ENCODE measurements at places on chromosomes 2 and 18.

- no peak for DNase-seq
Measured at GRCh38 chr2:12607971-12608370, 108.8 kb upstream of the TRIB2 start.

DNA sequence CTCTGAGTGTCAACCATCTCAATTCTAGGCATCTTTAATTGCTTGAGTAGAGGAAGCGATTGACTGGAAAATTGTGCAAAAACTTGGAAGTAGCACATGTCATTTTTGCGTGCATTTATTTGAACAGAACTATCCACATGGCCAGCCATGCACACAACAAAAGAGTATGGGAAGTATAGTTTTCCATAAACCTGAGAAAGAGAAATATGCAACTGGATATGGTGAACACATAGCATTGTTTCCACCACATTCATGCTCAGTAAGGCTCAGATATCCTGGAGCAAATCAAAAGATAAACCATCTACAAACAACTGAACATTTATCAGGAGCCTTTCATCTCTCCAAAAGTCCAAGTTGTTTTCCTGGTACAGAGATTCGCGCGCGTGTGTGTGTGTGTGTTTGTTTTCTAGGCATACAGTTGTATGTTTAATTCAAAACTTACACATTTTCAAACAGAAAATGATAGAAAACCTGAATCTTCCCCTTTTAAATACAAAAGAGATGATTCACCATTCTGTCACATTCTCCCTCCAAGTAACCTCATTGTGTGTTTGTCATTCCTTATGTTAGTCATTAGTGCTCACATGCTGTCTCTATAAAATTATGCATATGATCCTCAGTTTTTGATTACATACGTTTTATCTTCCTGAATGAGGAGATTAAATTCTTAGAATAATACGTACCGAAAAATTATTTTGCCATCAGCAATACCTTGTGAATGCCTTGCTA is 780.4 kb upstream of the NRXN1 start:
- no peak for DNase-seq

- DNase-seq = no peak
Measured at GRCh38 chr2:33521791-33522281, 45.4 kb downstream of the RASGRP3 start.

DNA sequence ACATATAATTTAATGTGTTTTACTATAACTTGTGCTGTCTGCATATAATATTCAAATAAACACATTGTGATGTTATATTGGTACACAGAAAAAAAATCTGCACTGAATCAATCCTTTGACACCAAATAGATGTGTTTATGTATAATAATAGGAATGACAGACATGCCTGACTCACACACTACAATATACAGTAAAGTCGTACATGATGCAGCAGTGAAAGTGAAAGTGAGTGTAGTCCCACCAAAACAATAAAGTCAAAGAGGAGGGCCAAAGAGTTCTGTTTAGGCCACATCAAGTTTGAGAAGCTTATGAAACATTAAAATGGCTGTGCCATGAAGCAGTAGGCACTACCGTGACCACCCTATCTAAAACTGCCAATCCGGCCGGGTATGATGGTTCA is 8.2 kb upstream of the RBM44 start:
- no peak for DNase-seq

GRCh38 chr2:12152888-12153287 is 406.5 kb downstream of the LPIN1 start:
- DNase-seq = no peak

- DNase-seq = no peak
Measured at GRCh38 chr2:109681633-109682380, 67.6 kb downstream of the SOWAHC start.

DNA sequence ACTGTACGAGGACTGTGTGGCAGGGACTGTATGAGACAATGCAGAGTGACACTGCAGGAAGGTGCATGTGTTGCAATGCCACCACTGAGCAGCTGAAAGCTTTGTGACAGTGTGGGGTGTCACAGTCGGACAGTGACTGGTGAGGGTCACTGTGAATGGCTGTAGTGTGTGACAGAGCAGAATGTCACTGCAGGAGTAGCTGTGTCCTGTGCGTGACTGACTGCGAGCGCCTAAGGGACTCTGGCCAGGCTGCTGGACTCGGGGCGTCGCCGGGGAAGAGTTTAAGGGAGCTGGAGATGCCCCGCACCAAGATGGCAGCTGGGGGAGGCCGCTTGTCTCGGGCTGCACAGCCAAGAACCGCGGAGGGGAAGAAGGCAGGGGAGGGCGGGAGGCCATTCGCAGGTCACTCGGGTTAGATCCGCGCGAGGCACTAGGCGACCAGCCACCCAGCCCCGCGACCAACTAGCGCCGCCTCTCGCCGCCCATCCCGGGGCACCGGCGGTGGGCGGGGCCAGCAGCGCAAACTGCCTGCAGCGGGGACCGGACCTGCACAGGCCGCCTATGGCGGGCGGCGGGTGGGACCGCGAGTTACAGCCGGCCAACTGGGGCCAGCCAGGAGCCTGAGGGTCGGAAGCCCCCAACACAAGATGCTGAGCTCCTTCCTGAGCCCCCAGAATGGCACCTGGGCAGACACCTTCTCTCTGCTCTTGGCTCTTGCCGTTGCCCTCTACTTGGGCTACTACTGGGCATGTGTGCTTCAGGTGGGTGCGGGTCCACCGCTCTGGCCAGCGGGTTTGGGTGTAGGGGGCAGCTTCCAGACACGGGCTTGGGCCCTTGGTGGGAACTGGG is at the start of gene ABHD1:
TSS of gene ABHD1 (plus strand) at position 514 of the 849 bp plus-strand sequence. CDS start at position 648, 134 bp downstream.
- DNase-seq = peak; percentile 70

DNA sequence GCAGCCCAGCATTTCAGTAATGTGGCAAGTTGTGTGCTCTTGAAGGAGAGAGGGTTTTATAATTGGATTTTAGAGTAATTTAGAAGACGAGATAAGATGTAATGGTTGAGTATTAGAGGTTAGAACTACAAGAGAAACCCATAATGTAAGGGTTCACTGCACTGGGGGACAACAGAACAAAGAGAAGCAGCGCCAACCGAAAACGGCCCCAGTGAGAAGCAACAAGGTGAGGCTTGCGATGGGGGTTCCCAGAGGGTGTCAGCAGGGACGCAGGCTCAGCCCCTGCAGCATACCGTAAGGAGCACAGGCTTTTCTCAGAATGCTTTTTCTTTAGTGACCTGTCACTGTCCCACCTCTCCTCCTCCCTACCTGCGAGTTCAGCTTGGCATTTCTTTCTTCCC is 183.9 kb upstream of the ETAA1 start:
- DNase-seq = no peak

DNA sequence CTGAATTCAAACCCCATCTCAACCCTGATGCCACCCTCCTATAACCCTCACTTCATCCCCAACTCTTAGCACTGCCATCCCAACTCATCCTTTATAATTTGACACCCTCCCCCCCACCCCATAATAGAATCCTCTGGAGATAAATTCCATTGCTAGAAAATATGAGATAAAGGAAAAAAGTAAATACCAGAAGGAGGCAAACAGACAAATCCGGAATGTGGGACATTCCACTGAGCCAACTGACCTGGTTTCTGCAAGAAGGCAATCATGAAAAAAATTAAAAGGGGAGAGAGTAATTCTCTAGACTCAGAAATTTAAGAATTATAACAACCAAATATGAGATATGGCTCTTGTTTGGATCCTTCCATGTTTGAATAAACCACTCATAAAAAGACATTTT is 132.4 kb downstream of the CYP26B1 start:
- DNase-seq = no peak

- no peak for DNase-seq
Measured at GRCh38 chr2:225354281-225354774, 45.2 kb upstream of the NYAP2 start.

GRCh38 chr18:26630596-26630995 is 82.2 kb upstream of the KCTD1 start:
- DNase-seq = no peak

GRCh38 chr2:185738679-185739472 is at the start of gene FSIP2:
Gene FSIP2 (plus strand): TSS chr2:185738804. CDS start chr2:185738895, 91 bp downstream.
- DNase-seq = no peak

DNA sequence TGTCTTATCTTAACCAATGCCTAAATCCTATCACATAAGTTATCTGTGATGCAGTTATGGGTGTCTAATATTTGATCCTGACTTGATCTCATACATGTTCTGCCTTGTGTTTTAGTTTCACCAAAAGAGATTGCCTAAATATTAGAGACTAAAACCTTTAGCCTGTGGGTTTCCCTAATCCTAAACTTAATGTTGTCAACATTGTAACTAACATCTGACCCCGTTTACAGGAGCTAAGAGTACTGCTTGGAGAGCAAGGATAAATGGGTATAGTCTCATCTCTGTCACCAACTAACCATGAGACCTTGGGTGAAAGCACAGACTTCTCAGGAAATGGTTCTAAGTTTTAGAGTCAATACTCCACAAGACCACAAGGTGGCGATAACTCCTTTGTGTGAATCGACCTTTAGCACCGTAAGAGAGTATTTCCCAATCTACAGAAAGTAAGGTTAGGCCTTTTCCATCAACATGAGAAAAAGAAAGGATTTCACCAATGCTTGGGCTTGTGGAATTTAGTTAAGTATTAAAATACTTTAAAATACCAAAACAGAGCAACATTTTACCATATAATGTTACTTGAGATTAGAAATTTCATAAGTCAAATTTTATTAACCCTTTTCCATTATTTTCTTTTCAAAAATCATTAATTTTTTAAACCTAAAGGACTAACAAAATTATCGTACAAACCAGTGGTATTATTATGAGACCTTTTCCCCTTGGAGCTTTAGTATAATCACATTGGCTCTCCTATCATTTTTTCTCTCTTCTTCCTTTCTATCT is 60.5 kb downstream of the G6PC2 start:
- no peak for DNase-seq

- DNase-seq = no peak
Measured at GRCh38 chr2:218072478-218073024, 3.5 kb downstream of the RUFY4 start.

GRCh38 chr2:189022053-189022481 is 47.9 kb downstream of the COL3A1 start:
- DNase-seq = no peak

GRCh38 chr2:1282552-1282951 is 130.7 kb upstream of the TPO start:
- no peak for DNase-seq

GRCh38 chr18:41150316-41150715 is 804.7 kb upstream of the PIK3C3 start:
- DNase-seq = no peak

GRCh38 chr18:58057291-58057965 is 13.4 kb downstream of the NEDD4L start:
- no peak for DNase-seq

DNA sequence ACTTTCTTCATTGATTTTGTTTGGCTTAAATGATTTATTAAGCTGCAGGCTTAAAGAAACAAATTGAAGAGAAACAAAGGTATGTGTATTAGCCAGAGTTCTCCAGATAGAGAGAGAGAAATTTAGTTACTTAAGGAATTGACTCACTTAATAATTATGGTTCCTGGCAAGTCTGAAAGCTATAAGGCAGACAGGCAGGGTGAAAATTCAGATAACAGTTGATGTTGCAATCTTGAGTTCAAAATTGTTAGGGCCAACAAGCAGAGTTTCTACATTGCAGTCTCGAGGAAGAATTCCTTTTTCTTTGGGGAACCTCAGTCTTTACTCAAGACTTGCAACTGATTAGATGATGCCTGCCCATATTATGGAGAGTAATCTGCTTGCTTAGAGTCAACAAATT is 593.5 kb downstream of the ADCYAP1 start:
- no peak for DNase-seq

GRCh38 chr2:85503851-85504777 is 34.9 kb upstream of the MAT2A start:
- DNase-seq = no peak

- no peak for DNase-seq
Measured at GRCh38 chr2:146129231-146129630, 1609.3 kb upstream of the ZEB2 start.

- no peak for DNase-seq
Measured at GRCh38 chr2:66730441-66730840, 295.5 kb downstream of the MEIS1 start.

DNA sequence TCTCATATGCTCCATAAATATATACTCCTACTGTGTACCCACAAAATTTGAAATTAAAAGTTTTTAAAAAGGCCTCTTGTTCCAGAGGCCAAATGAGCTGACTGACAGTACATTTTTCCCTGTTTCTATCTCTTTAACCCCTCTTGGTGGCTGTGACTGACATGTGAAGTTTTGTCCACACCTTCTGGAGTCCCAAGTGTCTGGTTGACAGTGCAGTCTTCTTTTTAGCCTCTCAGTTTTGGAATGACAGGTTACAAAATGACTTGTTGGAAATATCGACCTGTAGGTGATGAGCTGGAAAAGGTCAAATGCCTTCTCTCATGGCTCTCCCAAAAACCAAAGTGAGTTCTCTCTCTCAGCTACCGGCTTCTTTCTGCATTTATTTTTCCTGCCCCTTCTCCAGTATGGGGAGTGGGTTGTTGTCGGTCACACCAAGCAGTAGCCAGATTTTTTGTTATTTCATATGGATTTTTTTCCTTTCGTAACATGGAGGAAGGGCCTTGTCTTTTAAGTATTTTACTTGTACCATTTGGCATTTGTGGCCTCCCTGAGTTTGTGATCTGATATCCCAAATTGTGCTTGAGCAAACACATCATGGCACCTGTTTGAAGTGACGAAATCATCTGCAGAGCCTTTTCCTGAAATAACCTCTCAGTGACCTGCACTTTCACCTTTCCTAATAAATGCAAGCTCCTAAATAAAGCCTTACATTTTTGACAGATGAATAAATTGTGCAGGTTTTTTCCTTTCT is 143.9 kb downstream of the ESCO1 start:
- DNase-seq = no peak

GRCh38 chr18:78730546-78730945 is 249.1 kb upstream of the SALL3 start:
- no peak for DNase-seq

- DNase-seq = no peak
Measured at GRCh38 chr2:238106698-238107524, 6.8 kb downstream of the ESPNL start.

- no peak for DNase-seq
Measured at GRCh38 chr2:137729305-137729704, 235.0 kb upstream of the HNMT start.

- DNase-seq = no peak
Measured at GRCh38 chr2:58268685-58269084, 27.6 kb upstream of the FANCL start.

DNA sequence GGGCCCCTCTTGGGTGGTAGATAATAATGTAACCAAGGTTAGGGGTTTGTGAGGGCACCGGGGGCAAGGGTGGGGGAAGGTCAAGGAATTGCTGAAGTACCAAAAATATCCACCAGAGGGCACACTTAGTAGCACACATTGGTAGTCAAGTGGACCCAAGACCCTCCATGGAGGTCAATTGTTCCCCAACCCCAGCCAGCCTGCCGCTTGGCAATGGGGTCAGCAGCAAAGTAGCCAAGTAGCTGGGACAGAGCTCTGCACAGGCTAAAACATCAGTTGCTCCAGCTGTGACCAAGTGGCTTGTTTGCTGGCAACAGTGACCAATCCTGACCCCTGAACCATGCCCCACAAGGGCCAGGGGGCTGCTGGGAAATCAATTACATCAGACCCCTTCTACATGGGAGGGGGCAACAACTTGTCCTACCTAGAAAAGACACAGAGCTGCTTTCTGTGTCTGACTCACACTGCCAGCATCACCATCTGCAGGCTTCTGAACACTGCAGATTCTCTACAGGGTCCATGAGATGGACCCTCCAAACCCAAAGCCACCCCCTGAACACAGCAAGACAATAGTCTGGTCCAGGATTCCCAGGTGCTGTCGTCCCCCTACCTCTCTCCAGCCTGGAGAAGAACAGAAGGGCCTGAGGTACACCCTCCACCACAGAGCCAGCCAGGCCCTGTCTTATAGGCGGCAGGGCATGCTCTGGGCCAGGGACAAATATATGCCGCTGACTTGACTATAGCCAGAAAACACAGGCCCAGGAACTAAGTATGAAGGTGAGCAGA is 76.0 kb downstream of the EMX1 start:
- no peak for DNase-seq
